ENCODE measurements at places on chromosomes 2 and 18.

DNA sequence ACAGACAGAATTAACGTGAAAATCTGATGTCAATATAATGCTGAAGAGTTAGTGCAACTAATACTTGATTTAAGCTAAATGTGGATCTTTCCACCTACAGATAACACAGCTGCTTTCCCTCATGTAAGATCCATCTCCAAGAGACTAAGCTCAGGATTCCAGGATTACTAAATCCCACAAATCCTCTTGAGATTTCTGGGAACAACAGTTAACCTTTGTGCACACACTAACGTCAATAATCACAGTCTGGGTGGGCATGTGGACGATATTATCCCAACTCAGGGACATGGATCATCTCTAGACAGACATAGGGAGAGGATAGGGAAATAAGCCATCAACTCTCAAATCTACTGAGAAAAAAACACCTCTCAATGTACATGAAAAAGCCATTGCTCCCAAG, 432.6 kb downstream of the SATB2 start:
- no peak for DNase-seq

DNA sequence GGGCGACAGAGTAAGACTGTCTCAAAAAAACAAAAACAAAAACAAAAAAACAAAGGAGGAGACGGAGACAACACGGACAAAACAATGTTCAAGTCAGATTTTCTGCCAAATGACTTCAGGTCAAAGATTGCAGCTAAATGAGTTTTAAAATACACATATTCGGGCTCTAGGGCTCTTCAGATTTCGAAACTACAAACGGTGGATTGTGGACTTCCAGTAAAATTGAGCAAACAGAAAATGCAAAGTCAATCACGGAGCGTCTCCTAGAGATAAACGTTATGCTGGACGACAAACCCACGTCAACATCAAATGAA, 558 bp downstream of the MRPS5 start:
- DNase-seq: no peak

DNA sequence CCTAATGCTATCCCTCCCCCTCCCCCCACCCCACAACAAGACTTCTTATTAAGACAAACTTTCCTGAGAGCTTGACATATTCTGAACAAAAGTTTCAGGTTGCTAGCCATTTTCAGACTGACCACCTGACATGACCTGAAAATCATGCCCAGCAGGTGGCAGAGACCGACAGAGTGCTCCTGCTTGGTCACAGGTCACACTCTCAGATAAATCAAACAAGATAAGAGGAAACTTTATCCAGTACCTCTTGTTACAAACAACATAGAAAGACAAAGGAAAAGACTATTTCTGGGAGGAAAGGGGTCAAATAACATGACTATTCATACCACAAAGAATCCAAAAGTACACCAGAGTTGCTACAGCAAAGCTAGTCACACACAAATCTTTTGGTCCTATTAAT, 107.4 kb downstream of the TMEM200C start:
- DNase-seq: no peak

- DNase-seq: no peak
Observed at GRCh38 chr18:25033747-25034471, 318.1 kb downstream of the ZNF521 start.

DNA sequence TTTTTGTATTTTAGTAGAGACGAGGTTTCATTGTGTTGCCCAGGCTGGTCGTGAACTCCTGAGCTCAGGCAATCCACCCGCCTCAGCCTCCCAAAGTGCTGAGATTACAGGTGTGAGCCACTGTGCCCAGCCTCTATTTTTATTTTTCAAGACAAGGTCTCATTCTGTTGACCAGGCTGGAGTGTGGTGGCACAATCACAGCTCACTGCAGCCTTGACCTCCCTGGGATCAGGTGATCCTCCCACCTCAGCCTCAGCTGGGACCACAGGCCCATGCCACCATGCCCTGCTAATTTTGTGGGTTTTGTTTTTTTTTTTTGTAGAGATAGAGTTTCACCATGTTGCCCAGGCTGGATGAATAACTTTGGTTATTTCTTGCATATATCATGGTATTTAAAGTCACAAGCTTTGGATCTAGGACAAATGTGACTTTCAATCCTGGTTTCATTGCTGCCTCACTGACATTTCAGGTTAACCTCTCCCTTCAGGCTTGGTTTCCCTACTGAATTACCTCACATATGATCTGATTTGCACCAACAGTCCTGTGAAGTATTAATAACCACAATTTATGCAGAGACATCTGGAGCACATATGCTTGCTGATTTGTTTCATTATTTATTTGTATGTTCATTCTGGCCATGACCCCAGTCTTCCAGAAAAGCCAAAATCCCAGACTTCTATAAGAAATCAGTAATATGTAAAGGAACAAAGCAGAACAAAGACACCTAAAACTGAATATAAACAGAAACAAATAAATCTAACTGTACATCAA, 17.5 kb upstream of the RAB31 start:
- no peak for DNase-seq

- DNase-seq: no peak
Observed at GRCh38 chr2:16216558-16216945, 276.2 kb downstream of the MYCN start.

DNA sequence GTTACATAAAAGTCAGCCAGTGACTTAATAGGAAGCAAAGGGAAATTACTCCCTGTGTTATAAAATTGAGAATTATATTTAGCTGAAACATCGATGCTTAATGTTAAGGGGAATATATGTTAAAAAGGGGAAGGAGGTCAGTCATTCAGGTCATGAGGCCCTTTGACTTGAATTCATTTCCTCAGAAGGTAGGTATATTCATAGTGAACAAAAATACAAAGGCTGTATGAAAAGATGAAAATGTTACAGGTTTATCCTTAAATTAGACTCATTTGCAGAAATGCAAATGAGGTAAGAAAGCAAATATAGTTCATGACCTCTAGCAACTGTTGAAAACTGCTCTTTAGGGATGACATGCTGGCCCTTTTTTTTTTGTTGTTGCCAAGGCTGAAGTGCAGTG, 20.8 kb downstream of the MSH6 start:
- DNase-seq: no peak

- DNase-seq: no peak
Observed at GRCh38 chr2:55106148-55106547, 55.9 kb upstream of the RTN4 start.

DNA sequence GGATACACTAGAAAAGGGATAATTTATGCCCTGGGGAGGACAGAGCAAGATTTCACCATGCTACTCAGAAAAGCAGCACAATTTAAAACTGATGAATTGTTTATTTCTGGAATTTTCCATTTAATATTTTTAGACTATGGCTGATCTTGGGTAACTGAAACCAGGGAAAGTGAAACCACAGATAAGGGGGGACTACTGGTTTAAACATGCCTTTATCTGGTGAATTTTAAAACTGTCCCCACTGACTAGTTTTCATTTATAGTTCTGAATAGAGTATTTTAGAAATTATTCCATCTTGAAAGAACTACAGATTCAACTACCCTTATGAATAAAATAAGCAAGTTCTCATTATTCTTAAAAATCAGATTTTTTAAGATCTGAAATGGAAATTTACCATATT, 15.0 kb downstream of the NFU1 start:
- DNase-seq: no peak

DNA sequence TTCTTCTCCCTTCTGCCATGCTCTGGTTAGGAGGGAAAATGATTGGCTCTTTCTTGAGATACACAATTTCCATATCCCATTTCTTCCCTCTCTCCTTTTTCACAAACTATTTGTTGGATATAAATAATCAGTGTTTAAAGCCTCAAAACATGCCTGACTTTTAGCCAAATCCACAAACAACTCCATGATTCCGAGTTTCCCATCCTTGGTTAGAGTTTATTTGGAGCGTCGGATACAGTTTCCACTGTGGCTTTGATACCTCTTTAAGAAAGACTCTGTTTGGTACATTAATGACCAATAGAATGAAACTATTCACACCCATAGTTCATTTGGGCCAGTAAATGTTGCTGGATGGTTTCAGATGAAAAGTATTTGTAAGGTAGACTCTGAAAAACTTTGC, 5.9 kb upstream of the FHL2 start:
- DNase-seq: no peak

DNA sequence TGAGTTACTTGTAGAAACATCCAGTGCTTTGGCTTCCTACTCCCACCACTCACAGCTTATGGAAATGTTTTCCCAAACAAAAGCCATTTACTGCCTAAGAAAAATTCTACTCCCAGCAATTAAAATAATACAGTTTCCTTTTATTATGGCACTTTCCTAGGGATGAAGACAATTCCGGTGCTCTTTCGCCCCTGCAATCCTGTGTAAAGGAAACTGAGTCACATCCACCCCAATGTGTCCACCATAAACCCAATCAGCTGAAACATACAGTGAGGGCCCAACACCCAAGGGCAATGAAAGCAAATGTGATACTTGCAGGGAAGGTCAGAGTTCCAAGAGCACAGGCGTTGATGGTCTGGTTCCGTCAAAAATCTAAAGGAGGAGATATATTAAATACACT, 62.0 kb upstream of the ST3GAL5 start:
- no peak for DNase-seq

- no peak for DNase-seq
Observed at GRCh38 chr2:69100220-69100723, 87.3 kb downstream of the ANTXR1 start.

- DNase-seq: no peak
Observed at GRCh38 chr2:181780657-181781056, 100.3 kb upstream of the NEUROD1 start.

DNA sequence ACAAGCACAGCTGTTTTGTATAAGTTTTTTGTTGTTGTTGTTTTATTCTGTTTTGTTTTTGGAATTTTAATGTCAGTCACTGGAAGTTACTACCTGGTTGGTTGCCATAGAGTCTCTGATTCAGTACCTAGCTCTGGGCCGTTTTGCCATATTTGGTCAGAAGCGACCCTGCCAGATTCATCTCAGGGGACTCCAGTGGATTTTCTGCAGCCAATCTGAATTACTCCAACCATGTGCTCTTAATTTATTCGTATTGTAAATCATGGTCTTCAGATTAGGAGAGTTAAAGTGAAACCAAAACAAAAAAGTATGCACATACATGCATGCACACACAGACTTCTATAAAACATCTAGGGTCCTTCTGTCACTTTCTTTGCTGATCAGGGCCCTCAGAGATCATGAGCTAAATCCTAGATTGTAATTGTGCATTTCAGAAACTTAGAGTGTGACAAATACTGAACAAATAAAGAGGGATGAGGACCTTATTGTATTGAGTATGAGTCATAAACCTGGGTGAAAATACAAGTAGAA, 317.4 kb upstream of the UBE2E3 start:
- DNase-seq: no peak

- no peak for DNase-seq
Observed at GRCh38 chr2:144330951-144331673, 188.8 kb downstream of the ZEB2 start.

GRCh38 chr18:62328586-62329525, 3.7 kb downstream of the TNFRSF11A start:
- DNase-seq: no peak

GRCh38 chr2:70552501-70553333, 909 bp downstream of the TGFA start:
- DNase-seq: no peak

GRCh38 chr18:61368001-61368400, 34.8 kb downstream of the CDH20 start:
- DNase-seq: no peak

- DNase-seq: no peak
Observed at GRCh38 chr2:50866626-50867025, 165.3 kb downstream of the NRXN1 start.

DNA sequence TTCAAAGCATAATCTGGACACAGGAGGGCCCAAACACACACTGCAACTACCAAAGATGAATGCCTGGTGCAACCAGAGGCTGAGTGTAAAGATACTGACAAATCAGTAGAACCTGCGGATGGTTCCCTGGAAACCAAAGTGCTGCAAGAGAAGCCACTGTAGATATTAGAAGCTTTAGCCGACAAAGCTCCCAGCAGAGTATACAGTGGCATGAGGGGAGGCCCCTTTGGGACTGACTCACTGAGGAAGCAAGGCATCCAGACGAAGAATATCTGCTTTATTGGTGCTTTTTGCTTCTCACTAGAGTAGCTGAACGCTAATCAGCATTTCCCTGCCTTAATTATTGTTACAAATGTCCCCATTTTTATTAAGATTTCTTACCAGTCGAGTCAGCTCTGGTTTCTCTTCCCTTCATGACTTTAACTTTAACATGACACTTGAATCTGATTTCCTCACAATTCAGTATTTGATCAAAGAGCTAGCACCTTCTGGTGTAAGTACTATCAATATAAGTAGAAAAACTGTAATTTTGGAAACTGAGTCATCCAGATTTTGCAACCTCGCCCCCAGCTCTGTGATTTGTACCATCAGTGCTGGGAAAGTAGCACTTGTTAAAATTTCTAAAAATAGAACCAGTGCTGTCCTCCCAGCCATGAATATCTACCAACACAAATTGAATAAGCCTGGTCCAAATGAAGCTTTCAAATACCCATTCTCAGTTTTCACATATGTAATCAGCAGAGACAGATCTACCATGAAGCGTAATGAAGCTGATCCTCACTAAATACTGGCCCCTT, 34.2 kb downstream of the FIGN start:
- no peak for DNase-seq

DNA sequence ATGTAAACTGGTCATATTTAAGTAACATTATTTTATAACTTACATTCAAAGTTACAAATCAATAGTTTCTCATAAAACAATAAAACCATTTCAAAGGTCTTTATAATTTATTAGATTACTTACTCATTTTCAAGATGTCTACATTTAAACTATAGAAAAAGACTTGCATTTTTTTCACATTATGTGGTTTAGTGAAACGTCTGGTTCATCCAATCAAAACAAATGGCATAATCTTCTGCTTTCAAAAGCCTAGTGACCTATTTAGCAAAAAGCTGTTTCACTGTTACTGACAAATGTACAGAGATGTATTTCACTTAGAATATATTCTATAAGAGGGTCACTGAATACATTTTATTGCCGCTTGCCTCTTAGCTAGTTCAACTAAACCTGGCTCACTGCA, 49.3 kb upstream of the MCM6 start:
- no peak for DNase-seq

DNA sequence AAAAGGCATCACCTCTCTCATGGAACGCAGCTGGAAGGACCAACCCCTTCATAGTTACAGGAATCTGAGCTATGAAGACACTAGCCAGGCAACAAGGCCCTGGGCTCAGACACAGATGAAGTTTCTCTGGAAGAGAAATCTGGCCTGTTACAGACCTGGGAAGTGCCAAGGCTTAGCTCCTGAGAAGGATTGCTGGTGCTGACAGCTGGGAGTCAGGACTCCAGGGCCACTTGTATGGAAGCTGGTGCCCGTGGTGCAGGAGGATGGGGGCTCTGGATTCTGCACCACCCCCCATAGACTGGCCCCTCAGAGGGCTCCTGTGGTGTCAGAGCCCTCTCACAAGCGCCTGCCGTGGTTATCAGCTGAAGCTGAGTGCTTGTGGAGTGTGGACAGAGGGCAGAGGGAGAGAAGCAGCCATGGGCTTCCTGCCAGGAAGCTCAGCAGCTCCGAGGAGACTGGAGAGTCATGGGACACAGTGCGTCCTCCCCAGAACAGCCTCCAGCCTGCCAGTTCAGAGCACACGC, 87.3 kb upstream of the LCLAT1 start:
- no peak for DNase-seq

- DNase-seq: no peak
Observed at GRCh38 chr2:105315314-105315713, 14.2 kb downstream of the TGFBRAP1 start.

GRCh38 chr18:34639687-34640086, 70.4 kb upstream of the DTNA start:
- DNase-seq: no peak

GRCh38 chr18:68299906-68300305, 415.0 kb downstream of the TMX3 start:
- DNase-seq: no peak

GRCh38 chr18:78833833-78834232, 145.8 kb upstream of the SALL3 start:
- DNase-seq: no peak

All from activated naive CD8-positive, alpha-beta T cell treated with anti-CD3 and anti-CD28 coated beads, Interleukin-2, amount 50 U/mL, for 16 hours (primary cell).